ENCODE measurements at places on chromosomes 4 and X.

- DNase-seq, result no peak
Observed at GRCh38 chrX:19863212-19863856, 24.1 kb downstream of the SH3KBP1 start.

GRCh38 chr4:988726-989721 lies 2.2 kb downstream of the IDUA start:
- no peak for DNase-seq

- DNase-seq, result no peak
Observed at GRCh38 chr4:150942539-150942938, 72.5 kb downstream of the LRBA start.

GRCh38 chr4:40524366-40525041 lies 105.2 kb downstream of the RBM47 start:
- no peak for DNase-seq

GRCh38 chrX:56963377-56963776 lies 32.0 kb downstream of the SPIN3 start:
- DNase-seq, result no peak

DNA sequence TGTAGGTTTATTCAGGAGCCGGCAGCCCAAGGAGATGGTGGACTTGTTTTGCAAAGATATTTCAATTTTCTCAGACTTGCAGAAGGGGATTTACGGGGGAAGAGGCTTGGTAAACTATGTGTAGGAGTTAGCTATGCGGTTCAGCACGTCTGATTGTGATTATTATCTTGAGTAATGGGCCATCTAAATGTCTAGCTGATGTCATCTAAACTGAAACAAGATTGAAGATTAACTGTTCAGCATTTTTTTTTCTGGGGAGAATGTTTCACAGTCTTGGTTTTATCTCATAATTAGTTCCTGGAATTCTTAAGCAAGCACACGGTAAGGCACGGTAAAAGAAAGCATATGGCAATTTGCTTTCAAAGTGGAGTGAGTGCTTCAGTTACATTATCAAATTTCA lies 207.3 kb upstream of the CXorf51B start:
- no peak for DNase-seq

DNA sequence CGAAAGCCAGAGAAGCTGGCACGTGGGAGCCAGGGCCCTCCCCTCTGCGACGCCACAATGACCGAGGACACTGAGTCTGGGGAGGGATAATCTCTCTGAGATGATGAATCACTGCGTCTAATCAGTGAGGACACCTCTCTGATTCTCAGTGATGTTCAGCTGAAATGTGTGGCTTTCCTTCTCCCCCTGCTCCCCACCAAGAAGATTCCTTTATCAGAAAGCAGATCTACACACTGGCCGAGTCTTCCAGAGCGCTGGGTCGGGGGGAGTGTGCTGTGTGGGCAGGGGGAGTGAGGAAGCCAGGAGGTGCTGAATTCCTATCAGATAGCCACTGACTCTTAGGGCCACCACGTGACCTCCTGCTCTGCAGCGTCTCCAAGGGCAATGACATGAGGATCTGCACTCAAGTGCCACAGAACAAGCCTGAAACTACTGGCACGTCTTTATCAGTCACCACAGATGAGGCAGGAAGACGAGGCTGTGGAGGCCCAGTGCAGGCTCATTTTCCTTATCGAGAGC lies 89.2 kb downstream of the GATB start:
- no peak for DNase-seq

- peak; percentile 6 for DNase-seq
Observed at GRCh38 chrX:64204701-64205440, 637 bp downstream of the AMER1 start.

- DNase-seq, result no peak
Observed at GRCh38 chr4:149791851-149792250, 23.8 kb downstream of the IQCM start.

GRCh38 chr4:124079174-124079780 lies 633.3 kb downstream of the ANKRD50 start:
- DNase-seq, result no peak

GRCh38 chr4:176789955-176790354 lies 2.8 kb downstream of the VEGFC start:
- no peak for DNase-seq

GRCh38 chr4:26871611-26872010 lies 11.0 kb downstream of the STIM2 start:
- no peak for DNase-seq

DNA sequence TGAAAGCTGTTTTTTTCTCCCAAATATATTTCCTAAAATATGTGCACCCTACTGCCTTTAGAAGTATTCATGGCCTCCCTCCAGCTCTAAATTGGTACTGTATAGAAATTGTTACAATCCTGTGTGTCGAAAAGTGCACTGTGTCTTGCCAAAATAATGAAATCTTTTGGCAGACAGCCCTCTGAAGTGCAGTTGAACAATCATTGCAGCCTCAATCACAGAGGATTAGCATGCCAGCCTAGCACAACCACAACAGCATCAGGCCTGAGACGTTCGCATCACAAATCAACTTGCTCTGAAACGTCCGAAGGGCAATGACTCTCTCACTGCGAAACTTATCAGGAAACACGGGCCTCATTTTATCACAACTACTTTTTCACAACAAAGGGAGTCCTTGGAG lies 99.0 kb downstream of the ANOS1 start:
- no peak for DNase-seq

DNA sequence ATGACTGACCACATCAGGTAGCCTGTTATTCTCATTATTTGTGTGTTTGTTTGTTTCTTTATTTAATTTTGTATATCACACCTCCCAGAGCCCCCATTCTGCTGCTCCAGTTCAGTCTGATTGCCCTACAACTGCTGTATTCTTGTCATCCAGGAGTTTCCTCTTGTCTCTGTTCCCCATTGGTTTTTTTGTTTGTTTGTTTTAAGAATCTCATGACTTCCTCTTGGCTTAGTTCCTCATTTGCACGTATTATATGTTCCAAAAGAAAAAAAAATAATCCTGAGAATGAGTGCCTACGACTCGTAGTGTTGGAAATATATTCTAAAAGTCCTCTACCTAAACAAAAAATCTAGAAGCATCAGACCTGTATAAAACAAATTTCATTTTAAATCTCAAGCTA lies 142.3 kb upstream of the SLIT2 start:
- no peak for DNase-seq
